ENCODE measurements at places on chromosomes 16 and 17.

GRCh38 chr17:281365-281999, 71.1 kb downstream of the RPH3AL start:
- no peak for DNase-seq

DNA sequence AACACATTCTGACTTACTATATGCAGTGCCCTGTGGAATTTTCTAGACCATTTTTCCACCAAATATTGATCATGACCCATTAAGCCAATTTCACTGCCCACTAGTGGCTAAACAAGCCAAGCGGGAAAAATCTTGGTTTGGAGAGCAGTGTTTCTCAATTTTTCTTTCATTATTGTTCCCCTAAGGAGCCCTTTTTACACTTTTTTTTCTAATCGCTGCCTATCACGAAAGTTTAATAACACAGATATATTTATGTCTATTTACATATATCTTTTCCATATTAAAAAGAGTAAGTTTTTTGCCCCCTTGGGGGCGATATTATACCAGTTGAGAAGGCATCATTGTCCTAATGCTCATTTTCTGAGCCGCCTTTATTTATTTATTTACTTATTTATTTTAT, 10.8 kb upstream of the TLCD3B start:
- peak; percentile 51 for DNase-seq

- no peak for DNase-seq
Measured at GRCh38 chr17:39553341-39553945, 54.3 kb downstream of the NEUROD2 start.

- peak; percentile 80 for DNase-seq
Measured at GRCh38 chr16:12095275-12096156, 119.0 kb downstream of the SNX29 start.

DNA sequence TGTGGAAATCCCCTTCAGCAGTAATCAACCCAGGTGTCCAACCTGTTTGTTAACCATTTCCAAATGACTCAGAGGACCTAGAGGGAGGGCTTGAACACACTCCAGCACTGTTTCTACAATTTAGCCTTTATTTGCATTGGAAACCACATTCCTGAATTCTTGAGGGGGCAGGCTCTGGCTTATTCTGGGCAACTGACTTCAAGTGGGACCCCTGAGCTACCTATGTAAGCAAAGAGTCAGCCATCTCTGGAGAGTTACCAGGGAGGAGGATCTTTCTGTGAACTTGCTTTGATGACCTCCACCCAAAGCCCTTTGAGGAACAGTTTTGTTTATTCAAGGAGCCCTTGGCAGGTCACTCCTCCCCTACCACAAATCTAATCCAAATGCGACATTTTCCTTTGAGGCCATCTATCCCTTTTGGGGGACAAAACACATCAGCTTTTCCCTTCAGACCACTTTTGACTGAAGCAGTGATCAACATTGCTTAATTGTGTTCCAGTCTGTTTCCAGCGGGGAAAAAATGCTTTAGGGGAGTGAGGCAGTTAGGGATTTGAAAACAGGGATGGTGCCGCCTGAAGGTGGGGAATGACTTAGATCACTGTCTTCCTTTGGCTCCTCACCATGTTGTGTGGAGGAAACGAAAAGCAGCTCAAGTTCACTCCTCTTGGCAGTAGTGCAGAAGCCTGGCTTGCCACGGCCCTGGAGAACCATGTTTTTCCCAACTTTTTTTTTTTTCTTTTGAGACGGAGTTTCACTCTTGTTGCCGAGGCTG, 46.2 kb downstream of the TUBD1 start:
- peak; percentile 52 for DNase-seq

- DNase-seq, result peak; percentile 94
Measured at GRCh38 chr17:46193626-46194392, 580 bp upstream of the KANSL1 start.

DNA sequence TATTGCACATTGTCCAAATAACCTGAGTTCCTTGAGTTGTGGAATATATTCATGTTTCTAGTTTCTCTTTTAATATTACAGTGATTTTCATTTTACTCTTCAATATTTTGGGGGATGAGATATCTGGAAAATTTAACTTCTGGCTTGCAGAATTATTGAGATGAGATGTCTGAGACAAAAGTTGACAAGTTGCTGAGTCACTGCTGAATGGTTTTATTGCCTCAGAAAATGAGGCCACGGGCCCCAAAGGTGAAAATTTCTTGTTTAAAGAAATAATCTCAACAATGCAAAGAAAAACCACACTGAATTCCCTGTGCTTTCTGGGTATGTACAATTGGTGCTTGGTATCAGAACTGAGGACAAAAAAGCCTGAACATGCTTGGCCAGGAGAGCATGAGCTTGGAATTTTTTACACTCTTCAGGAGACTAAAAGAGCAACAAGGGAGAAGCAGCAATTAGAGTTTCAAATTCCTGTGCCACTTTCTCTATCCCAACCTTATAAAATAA, 129.2 kb upstream of the TOM1L1 start:
- DNase-seq, result no peak

DNA sequence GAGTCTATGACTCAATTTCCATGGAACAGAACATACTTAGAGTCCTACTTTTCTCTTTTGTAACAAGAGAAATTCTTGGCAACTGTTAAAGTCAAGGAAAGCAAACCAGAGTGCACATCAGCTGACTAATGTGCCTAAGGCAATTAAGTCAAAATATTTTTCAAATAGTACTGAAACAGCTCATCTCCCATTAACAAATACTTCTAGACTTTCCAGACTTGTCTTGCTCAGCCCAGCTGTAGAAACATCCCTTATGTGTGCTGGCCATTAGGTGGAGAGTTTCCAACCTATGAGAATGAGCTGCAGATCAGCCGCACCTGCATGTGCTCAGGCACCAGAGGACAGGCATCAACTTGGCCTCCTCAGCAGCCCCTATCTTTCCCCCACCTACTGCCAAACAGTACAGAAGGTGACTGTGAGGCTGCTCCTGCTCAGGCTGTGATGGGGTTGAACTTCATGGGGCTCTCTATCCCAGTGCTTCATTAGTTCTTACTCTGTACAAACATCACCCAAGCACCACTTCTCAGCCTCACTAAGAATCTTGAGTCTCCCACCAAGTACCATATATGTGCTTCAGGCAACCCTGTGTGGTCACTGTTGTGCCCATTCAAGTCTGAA, 32.2 kb downstream of the TEX2 start:
- DNase-seq, result no peak

DNA sequence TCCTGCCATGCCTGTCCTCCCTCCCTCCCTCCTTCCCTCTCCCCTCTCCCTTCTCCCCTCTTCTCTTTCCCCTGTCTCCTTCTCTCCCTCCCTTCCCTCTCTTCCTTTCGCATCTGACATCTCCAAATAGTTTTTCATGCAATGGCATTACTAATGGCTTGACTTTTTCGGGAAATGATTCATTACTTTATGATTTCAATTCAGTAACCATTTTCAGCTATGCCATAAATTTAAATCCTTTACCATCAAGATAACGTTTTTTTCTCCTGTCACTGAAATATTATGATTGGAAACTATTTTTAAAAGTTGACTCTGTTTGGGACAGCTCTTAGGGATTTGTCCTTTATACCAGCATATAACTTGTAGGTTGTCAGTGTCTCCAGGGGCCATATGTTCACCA, 201.0 kb downstream of the WWOX start:
- no peak for DNase-seq

GRCh38 chr16:30947859-30948666, 805 bp upstream of the ORAI3 start:
- peak; percentile 51 for DNase-seq

DNA sequence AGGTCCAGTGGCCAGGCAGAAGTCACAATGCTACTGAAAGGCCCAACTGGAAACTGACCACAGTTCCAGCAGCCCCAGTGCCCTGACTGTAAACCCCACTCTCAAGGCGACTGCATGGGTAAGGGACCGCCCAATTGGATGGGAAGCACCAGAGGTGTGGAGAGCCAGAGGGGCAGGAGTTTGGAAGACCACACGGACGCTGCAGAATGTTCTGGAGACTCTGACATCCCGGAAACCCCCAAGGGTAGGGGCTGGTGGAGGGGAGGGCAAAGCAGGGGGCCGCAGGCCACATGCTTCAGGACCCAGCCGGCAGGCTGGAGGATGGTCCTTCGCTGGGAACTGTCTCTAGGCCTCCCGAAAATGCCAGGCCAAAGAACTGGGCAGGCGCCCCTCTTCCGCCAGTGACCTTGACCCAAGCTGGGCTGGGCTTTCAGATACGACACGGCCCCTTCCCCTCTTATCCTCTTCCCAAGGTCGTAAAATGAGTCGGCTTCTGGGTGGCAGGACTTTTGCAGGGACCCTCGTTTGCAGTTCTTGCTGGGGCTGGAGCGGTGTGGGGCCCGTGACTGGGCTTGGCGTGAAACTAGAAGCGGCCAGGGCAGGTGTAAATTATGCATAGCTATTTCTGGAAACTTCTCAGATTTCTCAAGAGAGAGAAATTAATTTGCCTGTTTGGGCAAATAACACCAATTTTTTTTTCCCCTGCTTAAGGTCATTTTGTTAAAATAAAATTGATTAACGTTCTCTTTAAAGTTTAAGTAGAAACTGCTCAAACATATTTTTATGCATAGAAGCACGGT, 110.2 kb downstream of the C16orf78 start:
- DNase-seq, result no peak

DNA sequence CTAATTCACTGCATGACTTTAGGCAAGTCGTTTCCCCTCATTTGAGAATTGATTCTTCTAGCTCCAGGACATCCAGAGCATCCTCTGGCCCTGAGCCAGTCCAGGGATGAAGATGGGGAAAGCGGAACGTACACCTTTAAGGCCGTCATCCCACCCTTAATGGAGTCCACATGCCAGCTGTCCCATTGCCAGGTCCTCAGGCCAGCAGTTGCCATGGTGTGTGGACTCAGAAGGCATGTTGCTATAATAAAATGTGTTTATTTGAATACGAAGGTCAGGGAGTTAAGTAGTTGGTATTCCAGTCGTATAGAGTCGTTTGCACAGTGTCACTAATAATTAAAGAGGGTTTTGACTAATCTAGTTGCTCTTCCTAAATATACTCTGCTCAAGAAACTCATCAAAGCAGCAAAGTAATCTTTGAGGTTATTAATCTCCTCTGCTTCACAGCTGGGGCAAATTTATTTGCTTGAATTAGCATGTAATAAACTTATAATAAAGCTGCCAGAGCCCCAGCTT, 30.4 kb downstream of the CCDC182 start:
- DNase-seq, result no peak

DNA sequence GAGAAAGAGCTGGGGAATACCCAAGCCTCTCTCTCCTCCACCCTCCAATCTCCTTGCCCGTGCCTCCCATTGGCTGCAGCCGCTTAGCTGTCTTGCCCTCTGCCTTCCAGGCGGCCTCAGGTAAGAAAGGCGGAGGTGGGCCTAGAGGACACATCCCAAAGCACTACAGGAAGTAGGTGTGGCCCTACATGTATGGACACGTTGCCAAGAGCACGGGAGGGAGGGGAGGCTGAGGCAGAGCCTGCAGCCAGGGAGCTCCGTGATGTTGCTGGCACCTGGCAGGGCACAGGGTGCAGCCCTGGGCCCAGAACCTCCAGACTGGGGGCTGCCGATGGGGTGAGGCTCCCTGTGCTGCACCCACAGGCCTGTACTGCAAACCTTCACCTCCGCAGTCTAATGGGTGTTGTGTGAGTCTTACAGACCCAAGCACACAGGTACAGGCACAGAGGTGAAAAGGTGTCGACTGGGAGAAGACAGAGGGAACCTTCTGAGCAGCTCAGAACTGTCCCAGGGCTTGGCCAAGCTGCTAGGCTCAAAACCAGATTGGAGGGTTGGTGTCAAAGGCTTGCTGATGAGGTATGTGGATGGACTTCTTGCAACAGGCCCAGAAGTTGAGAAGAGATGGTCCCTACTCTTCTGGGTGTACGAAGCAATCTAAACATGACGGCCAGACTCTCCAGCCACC, 23.5 kb upstream of the FOXK2 start:
- DNase-seq, result peak; percentile 84

DNA sequence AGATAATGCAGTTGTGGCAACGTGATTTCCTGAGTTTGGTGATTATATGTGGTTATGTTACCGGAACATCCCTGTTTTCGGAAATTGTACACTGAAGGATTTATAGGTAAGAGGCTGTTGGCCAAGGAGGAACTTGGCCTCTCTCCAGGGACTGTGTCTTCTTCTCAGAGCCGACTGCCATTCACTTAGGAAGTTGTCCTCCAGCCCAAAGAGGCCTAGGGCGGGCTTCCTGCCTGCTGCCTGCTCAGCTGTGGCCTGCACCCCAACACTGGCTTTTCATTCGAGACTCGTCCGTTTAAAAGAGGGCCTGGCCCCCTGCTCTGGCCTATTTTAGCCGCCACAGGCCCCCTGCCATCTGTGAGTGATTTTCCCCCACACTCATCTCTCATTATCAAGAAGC, 64.3 kb downstream of the ZDHHC7 start:
- DNase-seq, result no peak

DNA sequence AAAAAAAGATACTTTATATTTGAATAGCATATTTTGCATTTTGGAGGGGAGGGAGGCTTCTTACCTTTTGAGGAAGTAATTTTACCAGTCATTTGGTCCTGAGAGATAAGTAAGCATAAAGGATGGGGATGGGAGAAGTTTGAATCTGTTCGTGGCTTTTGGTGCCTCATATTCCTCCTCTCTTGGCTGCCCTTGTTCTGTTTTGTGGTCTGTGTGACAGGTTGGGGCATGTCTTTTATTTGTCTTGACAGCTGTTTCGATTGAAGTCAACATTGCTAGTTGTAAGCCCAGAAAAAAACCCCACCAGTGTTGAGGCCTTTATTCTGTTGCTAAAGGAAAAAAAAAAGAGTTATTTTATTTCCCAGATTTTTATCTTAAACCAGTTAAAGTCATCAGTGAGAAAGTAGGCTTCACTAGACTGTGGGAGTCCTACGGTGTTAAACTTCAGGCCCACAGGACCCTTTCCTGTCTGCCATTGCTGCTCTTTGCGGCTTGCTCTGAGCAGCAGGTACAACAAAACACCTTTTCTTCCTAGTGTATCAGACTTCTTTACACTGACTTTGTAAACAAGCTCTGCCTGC, 11.4 kb downstream of the SLC7A6 start:
- DNase-seq, result peak; percentile 58

DNA sequence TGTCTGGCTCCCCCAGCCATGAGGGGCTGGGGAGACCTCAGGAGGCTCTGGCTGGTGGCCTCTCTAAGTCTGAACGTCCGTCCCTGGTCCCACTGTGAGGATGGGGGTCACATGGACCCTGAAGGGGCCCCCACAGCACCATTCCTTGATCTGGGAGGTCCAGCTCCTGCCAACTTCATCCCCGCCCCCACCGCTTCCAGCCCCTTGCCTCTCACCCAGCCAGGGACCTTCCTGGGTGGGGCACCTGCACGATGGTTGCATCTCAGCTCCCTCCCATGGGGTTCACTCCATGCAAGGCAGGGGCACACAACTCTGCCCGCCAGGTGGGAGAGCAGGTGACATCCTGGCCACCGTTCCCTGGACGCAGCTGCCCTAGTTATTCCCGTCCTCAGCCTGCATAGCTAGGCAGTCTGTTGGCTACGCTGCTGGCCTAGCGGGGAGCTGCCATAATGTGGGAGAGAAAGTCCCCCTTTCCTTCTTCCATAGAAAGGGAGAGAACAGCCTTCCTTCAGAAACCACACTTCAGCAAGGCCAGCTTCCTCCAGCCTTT, 217.9 kb upstream of the RPL38 start:
- DNase-seq, result no peak

Data from NCI-H1417 (cell line).